NCI-H187 treated with DMSO at 0.1 percent for 48 hours (cell line): ENCODE measurements at places on chromosomes 5 and 9.

GRCh38 chr5:140239939-140240700, 62.8 kb downstream of the PFDN1 start:
- no peak for DNase-seq

GRCh38 chr5:132797651-132798050, 15.5 kb upstream of the SOWAHA start:
- no peak for DNase-seq

GRCh38 chr9:23825700-23826099, 340 bp downstream of the ELAVL2 start:
- DNase-seq: no peak

DNA sequence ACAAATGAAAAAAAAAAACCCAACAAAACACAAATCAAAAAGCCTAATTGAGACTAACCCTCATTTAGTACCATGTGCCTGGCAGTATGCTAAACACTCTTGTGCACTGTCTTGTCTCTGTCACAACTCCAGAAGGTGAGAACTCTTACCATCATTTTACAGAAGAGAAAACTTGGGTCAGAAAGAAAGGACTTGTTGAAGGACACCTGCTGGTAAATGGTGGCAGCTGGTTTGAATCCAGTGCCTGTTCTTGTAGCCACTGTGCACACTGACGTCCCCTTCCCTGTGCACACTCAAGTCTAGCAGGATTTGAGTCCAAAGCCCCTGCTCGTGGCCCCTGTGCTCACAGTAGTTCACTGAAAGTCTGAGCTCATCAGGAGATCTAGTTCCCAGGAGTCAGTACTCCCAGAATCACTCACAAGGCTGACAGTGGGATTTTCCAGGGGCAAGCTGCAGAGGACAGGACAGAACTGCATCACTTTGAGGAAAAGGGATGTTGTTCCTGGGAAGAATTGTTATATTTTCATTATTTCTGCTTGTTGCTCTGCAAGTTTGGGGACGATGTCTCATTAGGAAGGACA, 43.0 kb upstream of the HSD17B4 start:
- DNase-seq: no peak

GRCh38 chr5:146662229-146662628, 146.2 kb upstream of the GPR151 start:
- no peak for DNase-seq

GRCh38 chr5:119458911-119459632, 6.8 kb downstream of the HSD17B4 start:
- no peak for DNase-seq

GRCh38 chr9:77271023-77271690, 93.8 kb downstream of the VPS13A start:
- DNase-seq: no peak

- DNase-seq: no peak
Measured at GRCh38 chr5:93422652-93423280, 158.3 kb downstream of the NR2F1-AS1 start.

DNA sequence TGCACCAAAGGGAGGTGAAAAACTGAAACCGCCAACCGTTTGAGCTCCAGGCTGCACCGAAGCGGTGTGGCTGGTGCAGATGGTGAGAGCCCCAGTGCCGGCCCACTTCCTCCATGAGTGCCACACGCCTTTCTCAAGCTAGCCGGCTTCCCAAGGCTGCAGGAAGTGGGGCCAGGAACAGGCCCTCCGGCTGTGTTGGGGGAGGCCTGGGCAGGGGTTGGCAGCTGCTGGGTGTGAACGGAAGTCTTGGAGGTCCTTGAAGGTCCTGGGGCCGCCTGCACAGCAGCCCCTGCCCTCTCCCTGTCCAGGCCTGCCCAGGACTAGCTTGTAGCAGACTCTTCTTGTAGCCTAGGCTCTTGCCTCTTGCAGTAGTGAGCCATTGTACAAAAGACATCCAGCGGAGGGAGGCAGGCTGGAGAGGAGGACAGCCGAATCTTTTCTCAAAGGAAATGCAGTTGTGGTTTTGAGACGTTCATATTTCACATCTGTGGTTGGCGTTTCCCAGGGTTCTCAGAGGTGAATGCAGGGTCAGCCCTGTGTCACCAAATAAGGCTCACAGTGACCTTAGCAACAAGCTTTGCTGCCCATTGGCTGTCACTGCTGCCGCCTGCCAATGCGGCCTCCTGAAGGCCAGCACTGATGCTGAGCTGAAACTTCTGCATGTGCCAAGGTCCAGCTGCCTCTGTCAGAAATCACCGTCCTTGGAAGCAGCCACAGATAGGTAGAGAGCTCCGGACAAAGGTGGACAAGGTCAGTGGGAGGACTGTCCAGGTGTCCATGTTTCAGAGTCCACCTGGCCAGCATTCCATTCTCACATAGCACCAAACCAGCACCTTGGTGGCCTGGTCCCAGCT, 23.9 kb downstream of the IRF1 start:
- no peak for DNase-seq

GRCh38 chr9:126684345-126684744, 70.6 kb downstream of the LMX1B start:
- DNase-seq: no peak

GRCh38 chr9:93596399-93596798, 20.0 kb downstream of the PHF2 start:
- no peak for DNase-seq

DNA sequence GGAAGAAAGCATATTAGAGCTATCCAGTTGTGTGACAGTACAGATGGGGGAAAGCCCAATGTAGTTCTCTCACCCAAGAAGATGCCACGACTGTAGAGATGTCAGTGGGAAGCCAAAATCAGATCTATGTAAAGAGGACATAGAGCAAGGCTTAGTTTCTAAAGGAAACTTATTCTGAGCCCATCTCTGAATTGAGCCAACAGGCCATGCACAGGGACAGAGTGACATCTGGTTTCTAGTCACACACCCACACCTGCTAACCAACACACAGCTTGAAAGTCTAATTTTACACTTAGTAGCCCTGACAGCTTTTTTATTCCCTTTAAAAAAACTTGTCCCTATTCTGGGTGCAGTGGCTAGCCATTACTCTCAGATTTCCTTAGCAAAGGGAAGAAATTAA, 22.3 kb downstream of the PRELID2 start:
- no peak for DNase-seq

GRCh38 chr9:89430995-89431394, 66.9 kb downstream of the SEMA4D start:
- no peak for DNase-seq

DNA sequence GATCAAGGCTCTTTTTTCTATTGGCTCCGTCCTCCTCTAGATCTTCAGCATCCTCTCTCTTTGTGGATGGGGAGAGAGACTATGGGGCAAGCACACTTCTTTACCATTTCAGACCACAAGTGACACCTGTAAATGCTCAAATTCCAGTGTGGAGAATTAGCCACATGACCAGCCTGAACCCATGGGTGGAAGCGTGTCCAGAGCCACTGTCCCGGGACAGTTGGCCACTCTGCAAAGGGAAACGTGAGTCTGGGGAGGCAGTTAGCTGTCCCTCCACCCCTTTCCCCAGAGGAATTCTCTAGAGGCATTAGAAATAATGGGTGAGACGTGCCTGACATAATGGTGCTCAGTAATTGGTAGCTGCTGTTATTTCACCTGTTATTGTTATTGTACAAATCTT, 40.9 kb downstream of the AMBP start:
- DNase-seq: no peak

- DNase-seq: no peak
Measured at GRCh38 chr9:35481347-35481975, 8.4 kb upstream of the RUSC2 start.

GRCh38 chr5:23411994-23412393, 95.4 kb upstream of the PRDM9 start:
- no peak for DNase-seq

- DNase-seq: no peak
Measured at GRCh38 chr5:143033535-143034250, 263.5 kb downstream of the ARHGAP26 start.

DNA sequence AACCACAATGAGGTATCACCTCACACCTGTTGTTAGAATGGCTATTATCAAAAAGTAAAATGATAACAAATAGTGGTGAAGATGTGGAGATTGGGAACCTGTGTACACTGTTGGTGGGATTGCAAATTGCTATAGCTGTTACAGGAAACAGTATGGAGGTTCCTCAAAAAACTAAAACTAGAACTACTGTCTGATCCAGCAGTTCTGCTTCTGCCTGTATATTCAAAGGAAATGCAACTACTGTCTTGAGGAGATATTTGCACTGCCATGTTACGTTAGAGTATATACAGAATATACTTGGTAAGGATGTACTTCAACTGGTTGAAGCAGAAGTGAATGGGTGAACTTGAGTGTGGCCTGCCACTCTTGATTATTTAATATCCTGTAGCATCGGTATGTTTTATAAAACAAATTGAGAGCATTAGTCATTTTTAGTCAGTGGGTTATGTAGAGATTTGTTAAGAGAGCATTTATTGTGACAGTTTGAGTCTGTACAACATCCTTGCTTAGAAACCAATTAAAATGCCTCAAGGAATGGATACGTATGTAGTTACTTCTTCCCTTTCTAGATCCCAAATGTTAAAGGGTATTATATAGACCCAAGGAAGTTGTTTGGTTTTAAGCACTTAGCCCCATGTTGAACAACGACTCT, 37.5 kb downstream of the ZCCHC7 start:
- DNase-seq: no peak

DNA sequence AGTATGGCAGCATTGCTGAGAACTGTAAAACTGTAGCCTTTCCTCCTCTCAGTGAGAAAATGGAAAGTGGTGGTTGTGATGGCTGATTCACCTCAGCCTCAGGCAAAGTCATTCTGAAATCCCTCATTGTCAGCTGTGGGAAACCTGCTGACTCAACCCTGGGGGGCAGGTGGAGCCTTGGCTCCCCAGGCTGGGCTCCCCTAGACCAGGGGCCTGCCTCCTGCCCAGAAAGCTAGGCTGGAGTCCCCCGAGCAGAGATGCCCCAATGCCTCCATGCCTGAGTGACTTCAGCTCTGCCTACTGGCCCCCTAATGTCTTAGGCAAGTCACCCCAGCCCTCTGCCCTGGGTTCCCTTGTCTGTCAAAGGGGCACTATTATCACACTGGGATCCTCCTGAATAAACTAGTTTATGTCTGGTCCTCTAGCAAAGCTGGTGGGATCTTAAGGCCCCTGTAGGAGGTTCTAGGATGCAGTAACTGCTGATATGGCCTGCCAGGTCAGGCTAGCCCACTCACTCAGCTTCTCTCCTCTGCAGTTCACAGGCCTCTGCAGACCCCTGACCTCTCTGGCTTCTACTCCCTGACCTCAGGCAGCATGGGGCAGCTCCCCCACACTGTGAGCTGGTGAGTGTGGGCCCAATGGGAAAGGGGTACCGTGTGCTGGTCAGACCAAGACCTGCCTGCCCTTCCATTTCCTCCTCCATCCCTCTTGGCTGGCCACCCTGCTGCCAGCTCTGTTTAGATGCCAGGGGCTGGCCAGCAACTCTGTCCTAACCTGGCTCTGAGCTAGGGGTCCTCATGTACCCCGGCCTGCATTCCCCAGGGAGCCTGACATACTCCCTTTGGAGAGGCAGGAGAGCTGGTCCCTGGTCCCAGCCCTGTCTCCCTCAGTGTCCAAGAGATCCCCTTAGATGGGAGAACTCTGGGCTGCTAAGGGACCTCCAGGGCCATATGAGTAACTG, 24.2 kb downstream of the TCF7 start:
- no peak for DNase-seq

GRCh38 chr5:150553911-150554310, 46.0 kb downstream of the NDST1 start:
- DNase-seq: no peak

DNA sequence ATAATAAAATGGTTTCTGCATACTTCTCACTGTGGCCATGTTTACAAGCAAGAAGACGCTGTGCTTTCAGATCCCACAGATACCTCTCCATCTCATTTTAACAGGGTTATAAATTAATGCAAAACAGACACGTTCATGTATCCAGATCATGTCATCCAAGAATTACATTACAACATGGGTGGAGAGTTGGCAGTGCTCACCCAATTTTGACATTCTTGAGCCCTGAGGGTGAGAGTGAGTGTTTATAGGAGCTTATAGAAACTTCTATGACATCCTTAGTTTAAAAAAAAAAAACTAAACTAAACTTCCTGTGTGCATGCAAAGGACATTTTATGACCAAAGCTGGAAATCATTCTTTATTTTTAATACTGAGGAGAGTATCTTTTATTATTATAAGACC, 9.1 kb downstream of the PRKACG start:
- DNase-seq: no peak

- DNase-seq: no peak
Measured at GRCh38 chr5:72760259-72760658, 56.2 kb upstream of the TNPO1 start.

DNA sequence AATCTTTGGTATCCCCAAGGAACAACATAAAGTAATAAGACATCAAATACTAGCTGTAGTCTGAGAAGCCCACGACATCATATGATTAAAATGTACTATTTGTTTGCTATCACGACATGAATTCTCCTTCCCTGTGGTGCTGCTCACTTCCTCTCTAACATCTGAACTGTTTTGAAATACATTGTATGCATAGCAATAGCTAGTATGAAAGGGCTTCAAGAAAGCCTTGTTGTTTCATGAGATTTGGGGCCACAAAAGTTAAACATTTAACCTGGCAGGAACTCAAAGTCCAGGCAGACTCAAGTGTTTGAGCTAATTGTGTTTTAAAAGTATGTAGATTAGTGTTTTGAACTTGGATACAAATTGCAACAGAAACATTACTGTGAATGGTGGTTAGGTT, 237.4 kb upstream of the PTGER4 start:
- no peak for DNase-seq

DNA sequence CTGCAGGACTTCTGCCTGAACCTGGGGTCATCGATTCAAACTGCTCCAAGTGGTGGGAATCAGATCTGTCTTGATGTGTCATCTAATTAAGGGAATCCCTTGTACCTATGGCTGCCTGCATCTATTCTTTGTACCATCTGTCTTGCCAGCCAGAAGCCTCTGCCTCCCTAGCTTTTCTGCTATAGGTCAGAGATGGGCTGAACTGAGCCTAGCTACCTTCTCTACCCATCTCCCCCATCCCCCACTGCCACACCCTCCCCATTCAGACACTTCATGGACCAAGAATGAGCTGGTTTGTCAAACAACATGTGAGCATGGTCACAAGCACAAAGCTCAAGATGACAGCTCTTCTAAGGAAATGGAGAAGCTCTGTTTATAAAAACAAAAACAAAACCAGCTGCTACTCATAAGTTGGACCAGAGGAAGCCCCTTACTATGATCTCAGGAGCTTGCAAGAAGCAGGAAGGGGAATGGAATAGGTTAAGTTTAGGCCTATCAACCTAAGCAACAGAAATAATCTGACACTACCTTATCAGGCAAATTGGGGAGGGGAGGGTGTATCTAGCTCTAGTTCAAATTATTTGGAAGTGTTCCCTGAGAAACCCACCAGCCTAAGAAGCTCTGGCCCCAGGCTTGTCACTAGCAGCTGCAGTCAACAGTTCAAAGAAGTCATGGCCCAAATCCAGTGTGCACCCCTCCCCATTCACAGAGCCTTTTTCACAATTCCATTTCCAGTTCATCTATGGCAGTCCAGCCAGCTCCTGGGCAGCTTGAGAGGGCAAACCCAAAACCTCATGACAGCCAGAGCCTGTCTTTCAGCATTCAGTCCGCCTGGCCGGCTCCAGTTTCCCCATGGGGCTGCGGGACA, 29.9 kb downstream of the SKP1 start:
- DNase-seq: no peak
